ENCODE measurements at places on chromosomes 3 and 15.

DNA sequence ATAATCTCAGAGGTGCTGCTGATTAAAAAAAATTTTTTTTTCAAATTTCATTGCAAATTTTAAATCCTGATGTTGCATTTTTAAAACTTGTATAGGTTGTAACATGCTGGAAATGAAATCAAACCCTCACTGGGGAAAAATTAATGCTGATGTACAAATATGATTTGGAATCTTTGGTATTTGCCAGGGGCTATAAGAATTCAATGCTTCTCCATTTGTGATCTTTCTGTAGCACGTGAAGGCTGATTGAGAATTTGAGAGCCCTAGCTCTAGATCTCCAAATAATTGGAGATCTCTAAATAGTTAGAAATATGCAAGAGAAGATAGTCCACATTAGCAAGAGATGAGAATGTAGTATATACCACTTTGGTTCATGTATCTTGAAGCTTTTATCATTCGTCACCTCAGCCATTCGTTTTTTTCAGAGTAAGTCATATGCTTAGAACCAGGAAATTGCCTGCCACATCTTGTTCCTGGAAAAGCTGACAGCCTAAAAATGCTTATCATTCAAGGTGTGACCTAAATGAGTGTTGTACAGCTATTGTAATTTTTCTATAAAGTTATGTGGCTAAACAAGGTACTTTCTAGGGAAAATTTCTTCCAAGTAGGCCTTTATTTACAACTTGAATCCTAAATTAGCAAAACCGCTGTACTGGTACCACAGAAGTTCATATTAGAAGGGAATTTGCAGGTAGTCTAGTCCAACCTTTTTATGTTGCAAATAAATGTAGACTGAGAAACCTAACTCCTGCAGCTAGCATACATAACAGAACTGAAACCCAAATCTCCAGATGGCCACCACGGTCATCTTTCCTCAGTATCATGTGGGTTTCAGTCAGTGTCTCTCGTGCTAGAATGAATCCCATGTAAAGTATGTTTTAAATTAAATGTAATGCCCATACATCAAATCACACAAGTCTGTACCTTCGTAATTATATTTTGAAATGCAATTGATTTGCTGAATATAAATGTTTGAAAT lies 48.5 kb downstream of the FNDC3B start:
- no peak for DNase-seq

DNA sequence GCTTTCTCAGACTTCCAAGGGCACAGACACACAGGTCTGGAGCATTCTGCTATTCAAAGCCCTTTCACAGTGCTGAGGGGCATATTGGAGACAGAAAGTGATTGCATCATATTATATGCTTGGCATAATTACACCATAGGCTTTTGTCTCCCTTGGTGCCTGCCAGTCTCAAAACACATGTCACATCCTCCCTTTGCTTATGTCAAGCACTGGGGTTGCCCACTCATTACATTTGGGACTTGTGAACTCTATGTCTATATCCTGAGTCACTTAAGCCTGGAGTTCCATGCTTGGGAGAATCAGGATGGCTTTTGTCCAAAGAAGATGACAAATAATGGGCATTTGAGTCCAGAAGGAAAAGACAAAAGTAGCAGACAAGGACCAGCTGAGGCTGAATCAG lies 12.3 kb upstream of the PDZRN3 start:
- no peak for DNase-seq

DNA sequence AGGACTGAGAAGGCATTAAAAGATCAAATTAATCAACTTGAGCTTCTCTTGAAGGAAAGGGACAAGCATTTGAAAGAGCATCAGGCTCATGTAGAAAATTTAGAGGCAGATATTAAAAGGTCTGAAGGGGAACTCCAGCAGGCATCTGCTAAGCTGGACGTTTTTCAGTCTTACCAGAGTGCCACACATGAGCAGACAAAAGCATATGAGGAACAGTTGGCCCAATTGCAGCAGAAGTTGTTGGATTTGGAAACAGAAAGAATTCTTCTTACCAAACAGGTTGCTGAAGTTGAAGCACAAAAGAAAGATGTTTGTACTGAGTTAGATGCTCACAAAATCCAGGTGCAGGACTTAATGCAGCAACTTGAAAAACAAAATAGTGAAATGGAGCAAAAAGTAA lies 149.7 kb upstream of the LRRFIP2 start:
- no peak for DNase-seq

GRCh38 chr3:66303491-66303901 lies 82.7 kb downstream of the SLC25A26 start:
- DNase-seq: peak; percentile 24

- no peak for DNase-seq
These were observed 33.2 kb downstream of the ANXA2 start for GRCh38 chr15:60364612-60364924.

GRCh38 chr15:36024031-36024688 lies 478.2 kb upstream of the DPH6 start:
- DNase-seq: no peak

GRCh38 chr15:101107625-101108460 lies 144.0 kb downstream of the CHSY1 start:
- no peak for DNase-seq

DNA sequence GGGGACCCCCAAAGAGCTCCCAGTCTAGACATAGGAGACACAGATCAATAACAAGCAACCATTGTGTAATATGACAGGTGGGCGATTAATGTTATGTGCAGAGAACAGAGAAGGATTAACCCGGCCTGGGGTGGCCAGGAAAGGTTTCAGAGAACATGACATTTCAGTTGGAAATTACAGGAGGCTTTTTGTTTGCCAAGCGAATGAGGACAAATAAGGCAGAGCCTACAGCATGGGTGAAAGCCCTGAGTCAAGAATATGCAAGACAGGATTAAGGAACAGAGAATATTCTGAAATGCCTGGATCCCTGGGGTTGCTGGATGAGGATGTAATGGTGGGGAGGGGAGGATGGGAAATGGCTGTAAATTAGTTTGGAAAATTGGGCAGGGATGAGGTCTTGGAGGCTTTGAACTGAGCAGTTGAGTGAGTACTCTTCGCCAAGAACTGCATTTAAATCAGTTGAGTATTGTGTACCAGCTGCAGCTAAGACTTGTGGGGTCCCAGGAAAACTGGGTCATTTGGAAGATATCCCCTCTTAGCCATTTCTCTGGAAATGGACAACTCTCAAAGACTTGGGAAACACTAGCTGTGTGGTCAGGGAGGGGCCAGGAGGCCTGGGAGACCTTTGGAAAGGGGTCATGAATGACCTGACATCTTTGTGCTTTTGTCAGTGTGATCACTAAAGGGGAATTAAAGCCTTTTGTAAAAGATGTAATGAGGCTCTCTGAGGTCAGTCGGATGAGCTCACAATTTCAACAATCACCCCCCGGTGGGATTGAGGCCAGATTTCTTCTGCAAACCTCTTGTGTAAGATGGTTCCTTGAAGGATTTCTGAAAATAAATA lies 198.6 kb upstream of the NR2E3 start:
- DNase-seq: no peak

DNA sequence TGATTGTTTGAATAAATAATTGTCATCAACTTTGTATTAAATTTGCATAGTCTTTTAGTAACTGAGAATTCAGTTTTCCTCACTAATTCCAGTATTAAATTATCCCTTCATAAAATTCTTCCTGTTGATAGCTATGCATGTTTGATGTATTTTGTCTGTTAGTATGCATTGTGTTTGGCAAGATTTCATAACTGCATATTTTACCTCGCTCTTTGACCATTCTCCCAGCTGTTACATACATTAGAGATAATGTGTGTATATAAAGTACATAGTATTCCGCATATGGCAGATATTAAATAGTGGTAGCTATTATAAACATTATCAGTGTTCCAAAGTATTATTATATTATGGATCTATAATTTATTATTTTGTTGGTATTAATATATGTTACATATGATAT lies 10.6 kb upstream of the NFKBIZ start:
- no peak for DNase-seq

DNA sequence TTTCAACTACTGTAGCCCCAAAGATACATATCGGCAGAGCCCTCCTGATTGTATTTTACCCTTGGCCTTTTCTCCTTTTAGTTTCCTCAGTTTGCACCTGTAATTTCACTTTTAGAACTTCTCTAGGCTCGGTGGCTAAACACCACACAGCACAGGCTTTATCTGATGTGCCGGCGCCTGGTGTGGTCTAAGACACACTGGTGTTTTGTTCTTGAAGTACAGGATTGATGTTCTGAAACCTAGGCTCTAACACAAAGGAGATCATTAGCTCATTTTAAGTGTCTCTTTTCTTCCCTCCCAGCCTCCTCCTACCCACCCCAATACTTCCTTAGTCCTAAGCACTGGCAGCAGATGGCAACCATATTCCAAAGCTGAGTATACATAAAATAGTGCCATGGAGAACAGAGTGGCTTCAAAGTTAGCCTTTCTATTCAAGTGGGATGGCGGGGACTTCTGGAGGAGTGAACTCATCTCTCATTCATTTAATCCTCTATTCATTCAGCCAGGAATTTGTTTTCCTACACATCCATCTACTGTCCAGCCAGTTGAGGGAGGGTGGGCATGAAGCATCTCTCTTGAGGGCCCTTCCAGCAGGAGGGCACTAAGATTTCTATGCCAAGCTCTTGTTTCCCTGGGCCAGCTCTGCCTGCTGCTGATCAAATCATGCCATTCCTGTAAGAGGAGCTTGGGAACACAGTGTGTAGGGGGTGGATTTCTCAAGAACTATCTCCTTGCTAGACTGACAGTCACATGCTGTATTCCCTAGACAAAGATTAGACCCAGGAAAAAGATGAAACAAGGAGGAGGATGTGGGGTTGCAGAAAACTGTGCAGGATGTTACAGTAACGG lies 71.2 kb downstream of the TIGIT start:
- DNase-seq: no peak

GRCh38 chr3:154844863-154845262 lies 235.3 kb upstream of the MME start:
- no peak for DNase-seq

DNA sequence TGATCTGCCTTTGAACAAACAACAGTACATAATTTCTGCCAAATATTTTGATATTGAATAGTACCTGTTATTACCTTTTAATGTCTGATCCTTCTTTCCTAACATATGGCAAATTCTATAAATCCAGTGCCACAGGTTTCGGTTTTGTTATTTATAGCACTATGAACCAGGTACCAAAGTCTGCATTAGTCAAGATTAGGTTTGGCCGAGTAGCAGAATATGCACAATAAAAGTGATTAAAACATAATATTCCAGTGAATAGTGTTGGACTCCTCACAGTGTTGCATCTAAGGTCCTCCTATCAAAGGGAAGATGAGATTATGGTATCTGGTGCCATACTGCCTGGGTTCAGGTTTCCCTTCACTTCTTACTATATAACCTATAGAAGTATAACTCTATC lies 599.0 kb downstream of the ZPLD1 start:
- DNase-seq: no peak

DNA sequence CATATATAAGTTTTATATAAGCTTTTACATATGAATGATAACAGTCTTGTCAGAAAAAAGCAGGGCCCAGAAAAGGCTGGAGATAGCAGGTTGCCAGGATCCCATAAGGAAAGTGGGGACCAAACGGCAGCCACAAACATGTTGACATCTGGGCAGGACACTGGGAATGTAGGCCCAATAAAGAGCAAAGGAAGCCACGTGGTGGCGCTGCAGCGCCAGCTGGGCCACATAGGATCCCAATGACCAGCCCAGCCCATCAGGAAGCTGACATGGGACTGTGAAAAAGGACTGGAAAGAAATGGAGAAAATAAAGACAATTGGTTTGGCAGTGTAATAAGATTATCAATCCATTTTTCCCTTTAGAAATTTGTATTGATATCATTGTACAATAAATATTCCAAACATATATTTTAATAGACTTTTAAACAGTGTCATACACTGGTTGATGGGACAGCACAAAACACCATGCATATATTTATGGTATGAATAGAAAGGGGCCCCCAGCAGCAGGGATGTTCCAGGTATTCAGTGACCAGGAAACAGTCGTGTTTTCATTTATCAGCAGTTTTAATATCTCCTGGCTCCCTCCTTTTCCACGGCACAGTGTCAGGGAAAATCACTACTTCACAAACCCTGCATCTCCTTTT lies 89.0 kb upstream of the STRIT1 start:
- DNase-seq: peak; percentile 25

- no peak for DNase-seq
These were observed 285.7 kb upstream of the MME start for GRCh38 chr3:154794391-154794790.

DNA sequence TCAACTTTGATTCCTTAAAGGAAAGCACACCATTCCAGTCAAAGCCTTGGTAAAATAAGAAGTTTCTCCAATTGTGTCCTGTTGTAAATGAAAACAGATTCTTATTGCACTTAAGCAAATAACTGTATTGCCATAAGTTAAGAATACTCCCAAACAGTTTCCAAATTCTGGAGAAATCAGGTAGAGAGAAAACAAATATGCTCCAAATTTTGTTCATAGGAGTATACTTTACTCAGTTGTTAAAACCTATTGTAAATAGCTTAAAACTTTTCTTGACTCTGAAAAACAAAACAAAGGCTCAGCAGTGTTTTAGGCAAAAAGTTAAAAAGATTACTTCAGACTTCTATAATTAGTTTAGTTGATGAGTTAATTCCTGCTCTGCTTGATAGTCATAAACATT lies 42.4 kb downstream of the LNP1 start:
- DNase-seq: no peak

- no peak for DNase-seq
These were observed 366.0 kb downstream of the AGBL1 start for GRCh38 chr15:86445579-86446252.

- no peak for DNase-seq
These were observed 20.9 kb downstream of the KBTBD8 start for GRCh38 chr3:67018789-67019526.

DNA sequence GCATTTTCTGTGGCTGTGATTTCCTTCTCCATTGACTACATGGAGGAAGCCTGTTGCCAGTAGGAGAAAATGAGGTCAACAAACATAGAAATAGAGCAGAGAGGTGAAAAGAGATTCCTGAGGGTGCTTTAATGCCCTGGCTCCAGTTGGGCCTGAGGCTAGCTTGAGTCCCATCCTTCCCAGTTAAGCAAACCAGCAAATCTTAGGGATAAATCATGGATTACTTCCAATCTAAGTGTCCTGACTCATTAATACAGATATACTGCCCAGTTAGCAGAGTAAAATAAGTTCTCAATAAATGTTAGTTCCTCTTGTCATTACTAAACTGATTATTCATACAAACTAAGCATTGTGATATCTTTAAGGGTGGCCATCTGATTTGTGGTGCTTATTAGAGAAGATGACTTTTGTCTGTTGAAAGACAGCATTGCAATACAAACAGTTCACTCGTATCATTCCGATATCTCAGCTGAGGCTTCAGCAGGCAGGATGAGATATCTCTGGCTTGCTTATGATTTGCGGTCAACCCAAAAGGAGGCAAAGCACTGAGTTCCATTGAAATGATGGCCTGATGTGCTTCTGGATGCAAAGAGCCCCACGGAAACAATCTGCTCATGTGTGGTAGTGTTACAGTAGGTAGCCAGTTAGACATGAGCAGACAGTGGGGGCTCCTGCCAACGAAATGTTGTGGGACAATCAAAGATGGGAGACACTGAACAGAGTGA lies 6.6 kb upstream of the STARD5 start:
- DNase-seq: no peak

DNA sequence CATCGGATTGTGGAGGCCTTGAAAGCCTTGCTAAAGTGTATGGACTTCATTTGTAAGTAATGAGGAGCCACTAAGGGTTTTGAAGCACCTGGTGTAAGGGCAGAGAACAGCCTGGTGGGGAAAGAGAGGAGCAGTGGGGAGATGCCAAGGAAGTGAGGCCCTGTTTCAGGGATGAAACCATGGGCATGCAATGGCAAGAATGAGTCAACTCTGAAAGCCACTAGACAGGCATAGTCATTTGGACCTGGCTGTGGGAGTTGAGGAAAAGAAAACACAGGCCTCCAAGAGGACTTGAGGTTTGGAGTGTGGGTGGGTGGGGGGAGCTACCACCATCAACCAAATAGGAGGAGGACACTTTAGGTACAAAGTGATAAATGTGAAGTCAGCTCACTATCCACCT lies 7.6 kb downstream of the XCR1 start:
- peak; percentile 49 for DNase-seq

All from activated naive CD8-positive, alpha-beta T cell treated with anti-CD3 and anti-CD28 coated beads, Interleukin-2, amount 50 U/mL, for 24 hours (primary cell).